Fibroblast of mammary gland (primary cell): ENCODE measurements at places on chromosomes 16 and 17.

DNA sequence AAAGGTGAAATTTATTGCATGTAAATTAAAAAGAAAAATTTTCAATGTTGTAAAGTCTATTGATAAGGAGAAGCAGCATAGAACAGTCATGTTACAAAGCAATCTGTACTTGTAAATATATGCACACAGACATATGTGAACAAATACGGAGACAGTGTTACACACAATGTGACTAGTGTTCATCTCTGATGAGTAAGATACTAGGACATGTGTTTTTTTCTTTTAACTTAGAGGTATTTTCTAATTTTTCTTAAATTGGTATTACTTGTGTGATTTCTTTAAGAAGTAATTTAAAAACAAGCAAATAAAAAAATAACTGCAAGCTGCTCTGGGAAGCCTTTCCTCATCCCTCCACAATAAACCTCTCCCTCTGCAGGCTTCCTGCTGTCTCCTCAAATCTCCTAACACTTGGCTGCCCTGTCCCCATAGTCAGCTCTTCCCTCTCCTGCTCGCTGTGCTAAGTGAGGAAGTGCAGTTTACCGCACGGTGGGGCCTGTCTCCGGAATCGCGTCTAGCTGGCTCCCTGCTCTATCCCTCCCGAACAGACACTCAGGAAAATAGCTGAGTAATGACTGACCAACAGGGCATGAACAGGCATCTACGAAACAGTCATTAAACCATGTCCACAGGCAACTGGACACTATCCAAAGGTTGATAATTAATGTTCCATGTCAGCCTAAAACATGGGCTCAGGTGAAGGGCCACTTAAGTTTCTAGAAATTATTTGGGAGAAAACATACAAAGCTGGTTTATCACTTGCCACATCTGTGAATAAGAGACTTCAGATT lies 35.9 kb downstream of the CMTM4 start:
- DNase-seq = peak; percentile 94

- peak; percentile 67 for DNase-seq
These were observed 10.1 kb upstream of the STAC2 start for GRCh38 chr17:39235555-39236449.

DNA sequence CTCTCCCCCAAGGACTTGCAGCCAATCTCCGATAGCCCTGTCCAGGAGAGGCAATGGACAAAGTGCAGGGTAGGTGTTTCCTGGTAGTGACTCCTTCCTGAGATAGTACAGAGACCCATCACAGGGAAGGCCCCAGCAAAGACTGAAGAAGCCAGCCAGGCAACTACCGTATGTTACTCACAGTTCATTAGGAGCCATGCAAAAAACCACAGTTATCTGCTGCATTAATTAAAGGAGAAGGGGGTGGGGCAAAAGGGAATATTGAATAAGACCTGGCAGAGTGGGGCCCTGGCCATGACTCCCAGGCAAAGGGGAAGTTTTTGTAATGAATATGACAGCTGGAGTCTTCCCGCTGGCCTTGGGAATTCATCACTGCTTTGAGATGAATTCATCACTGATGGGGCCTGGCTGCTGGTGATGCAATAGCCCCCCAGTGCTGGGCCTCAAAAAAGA lies 2.5 kb upstream of the SLC13A2 start:
- no peak for DNase-seq

DNA sequence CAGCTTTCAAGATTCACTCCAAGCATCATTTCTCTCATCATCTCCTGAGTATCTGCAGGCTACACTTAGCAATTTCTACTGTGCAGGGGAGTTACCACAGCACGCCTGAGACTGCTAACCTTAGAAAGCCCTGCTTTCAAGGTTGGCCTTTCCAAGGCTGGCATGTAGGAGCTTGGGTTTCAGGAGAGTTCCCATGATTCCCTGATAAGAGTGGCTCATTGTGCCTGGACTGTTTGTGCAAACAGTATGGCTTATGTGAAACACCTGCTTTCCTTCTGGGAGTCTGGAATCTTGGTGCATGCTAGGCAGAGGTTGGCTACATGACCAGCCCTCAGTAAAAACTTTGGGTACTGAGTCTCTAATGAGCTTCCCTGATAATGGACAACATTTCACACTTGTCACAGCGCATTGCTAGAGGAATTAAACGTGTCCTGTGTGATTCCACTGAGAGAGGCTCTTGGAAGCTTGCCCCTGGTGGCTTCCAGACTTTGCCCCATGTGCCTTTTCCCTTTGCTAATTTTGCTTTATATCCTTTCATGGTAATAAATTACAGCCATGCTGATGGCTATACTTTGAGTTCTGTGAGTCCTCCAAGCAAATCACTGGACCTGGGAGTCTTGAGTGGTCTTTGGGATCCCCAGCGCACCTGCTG lies 19.7 kb upstream of the RGS9 start:
- no peak for DNase-seq

DNA sequence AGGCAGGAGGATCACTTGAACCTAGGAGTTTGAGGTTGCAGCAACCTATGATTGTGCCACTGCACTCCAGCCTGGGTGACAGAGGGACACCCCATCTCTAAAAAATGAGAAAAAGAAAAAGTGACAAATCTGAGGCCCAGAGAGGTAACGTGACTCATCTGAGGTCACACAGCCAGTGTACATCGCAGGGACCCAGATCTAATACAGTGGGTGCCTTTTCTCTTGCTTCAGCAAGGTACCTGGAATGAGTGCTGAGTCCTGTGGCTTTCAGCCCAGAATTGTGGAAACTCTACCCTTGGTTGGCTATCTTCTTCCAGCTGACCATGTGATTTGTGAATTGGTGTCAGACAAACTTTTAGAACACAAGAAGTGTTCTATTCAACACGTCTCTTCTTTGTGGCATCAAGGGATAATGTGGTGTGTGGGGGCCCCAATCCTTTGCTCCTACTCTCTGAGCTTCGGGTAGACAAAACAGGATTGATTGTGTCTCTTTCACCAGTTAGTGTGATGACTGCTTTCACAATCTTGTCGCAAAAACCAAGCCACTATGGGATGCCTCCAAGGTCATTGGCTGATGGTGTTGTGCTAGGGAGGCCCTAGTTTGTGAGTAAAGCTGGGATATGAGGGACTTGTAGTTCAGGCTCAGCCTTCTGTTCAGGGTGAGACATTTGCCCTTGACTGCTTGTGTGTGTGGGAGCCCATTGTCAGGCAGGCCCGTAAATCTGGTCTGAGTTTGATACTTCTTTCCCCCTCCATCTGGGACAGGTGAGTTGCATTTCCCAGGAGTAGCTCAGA lies 71.0 kb downstream of the MSI2 start:
- DNase-seq = no peak

DNA sequence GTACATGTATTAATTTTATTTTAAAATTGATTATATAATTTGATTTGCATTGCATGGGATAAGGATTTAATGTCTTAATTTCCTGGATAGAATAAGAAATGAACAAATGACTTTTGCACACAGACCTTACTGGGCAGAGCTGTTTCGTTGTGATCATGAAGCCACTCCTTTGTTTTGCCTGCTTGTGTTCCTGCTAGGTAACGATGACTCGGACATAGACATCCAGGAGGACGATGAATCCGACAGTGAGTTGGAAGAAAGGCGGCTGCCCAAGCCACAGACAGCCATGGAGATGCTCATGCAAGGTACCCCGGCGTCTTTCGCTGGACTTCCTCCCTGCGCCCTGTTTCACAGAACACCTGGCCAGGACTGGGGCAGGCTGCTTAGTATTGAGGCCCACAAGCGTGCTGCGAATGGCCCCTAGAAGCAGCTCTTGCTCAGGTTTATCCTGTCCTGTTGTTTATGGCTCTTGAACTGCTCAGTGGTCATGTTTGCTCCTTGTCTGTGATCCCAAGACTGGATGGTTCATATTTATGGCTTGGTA lies 29.6 kb downstream of the CLUAP1 start:
- no peak for DNase-seq

GRCh38 chr16:81973737-81974136 lies 37.5 kb downstream of the SDR42E1 start:
- no peak for DNase-seq

DNA sequence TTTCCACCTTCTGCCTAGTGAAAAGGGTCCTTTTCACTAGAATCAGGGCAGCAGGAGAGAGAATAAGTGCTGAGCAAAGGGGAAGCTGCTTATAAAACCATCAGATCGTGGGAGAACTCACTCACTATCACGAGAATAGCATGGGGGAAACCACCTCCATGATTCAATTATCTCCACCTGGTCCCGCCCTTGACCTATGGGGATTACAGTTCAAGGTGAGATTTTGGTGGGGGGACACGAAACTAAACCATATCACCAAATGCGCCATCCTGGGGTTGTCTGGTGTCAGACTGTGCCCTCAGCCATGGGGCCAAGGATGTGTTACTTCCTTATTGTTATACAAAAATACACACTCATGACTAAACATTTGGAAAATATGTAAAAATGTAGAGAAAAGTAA lies 10.4 kb upstream of the KATNB1 start:
- DNase-seq = no peak

- DNase-seq = peak; percentile 23
These were observed 34.8 kb downstream of the UBN1 start for GRCh38 chr16:4882000-4882632.

DNA sequence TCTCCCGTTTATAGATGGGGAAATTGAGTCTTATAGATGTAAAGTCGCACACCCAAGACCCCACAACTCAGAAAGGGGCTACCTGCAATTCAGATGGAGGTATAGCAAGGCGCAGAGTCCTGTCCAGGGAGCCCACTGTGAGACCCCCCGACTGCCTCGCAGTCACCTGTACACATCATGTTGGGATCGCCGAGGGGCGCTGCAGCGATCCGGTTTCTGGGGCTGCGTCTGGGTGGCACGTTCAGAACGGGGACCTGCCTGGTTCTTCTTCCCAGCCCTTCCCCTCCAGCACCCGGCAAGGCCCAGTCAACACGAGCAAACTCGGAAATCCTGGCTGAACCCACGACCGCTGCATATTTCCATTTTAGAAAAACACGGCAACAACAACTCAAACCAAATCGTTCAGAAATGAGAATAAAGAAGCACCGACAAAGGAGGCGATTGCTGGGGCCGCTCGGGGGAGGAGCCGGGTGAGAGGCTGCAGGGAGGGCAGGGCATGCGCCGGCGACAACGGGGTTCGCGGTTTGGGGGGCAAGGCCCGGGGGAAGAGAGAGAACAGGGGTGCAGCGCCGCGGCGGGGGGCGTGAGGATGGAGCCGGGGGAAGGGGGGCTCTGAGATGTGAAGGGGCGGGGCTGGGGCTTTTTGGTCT lies 643 bp downstream of the HSDL1 start:
- DNase-seq = peak; percentile 8

DNA sequence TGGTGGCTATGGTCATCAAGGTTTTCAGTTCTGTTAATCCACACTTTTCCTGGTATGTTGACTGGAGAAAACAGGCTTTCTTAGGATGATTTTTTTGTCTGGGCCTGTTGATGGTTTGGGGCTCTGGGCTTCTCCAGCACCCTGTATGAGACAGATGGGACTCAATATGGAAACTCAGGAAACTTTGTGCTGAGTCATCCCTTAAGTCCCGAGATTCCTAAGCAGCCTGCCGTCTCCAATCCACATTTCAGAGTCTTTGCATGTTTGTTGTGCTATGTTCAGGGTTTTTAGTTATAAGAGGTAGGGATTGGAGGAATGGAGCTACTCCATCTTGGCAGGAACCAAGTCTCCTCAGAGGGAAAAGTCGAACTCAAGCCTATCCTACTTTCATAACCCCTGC lies 253.3 kb upstream of the FOXF1 start:
- DNase-seq = no peak

GRCh38 chr17:83196973-83197880 lies 117.8 kb downstream of the METRNL start:
- peak; percentile 84 for DNase-seq

DNA sequence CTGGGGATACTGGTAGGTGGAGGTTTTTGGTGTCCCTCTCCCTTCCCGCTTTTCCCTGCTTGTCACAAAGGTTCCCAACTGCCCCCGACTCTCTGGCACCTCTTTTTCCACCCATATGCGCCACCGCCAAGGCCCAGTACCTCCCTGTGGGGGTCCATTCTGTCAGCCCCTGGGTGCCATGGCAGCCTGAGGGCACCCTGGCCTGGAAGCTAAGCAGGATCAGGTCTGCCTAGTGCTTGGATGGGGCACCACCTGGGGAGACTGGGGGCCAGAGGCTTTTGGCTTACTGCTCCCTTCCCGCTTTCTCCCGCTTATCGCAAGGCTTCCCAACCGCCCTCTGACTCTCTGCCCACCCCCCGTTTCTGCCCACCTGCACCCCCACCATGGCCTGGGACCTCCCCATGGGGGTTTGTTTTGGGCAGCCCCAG lies 2286.4 kb downstream of the TP53TG3F start:
- DNase-seq = no peak

GRCh38 chr17:82302568-82302963 lies 14.8 kb downstream of the CD7 start:
- DNase-seq = no peak

DNA sequence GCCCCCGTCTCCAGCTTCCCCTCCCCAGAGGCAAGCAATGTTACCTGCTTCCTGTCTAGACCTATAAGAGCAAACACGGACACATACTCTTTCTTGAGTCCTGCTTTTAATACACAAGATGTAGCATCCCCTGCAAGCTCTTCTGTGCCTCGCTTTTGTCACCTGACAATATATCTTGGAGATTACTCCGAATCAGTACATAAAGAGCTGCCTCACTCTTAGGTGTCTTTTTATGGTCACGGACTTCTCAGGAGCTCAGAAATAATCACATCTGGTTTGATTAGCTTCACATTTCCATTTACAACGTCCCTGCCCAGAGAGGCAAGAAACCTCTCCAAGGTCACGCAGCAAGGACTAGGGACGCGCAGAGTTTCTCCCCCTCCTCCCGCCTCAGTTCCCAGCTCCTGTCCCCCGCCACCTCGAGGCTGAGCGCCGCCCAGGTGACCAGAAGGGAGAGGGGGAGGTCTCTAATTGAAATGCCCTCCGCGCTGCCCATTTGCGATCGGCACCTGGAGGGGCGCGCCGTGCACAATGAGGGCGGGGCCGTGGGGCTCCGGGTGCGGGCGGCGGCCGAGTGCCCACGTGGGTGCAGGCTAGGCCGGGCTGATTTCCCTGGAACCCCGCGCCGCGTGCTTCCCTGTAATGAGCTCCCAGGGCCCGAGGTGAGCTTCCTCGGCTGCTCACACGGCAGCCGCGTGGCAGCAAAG lies 13.8 kb upstream of the SEZ6 start:
- DNase-seq = no peak

- no peak for DNase-seq
These were observed 2.6 kb downstream of the AOC3 start for GRCh38 chr17:42853597-42853967.

GRCh38 chr17:80799538-80800480 lies 191.8 kb upstream of the CHMP6 start:
- DNase-seq = no peak

GRCh38 chr17:68514831-68515635 lies 2.8 kb downstream of the PRKAR1A start:
- DNase-seq = peak; percentile 98

DNA sequence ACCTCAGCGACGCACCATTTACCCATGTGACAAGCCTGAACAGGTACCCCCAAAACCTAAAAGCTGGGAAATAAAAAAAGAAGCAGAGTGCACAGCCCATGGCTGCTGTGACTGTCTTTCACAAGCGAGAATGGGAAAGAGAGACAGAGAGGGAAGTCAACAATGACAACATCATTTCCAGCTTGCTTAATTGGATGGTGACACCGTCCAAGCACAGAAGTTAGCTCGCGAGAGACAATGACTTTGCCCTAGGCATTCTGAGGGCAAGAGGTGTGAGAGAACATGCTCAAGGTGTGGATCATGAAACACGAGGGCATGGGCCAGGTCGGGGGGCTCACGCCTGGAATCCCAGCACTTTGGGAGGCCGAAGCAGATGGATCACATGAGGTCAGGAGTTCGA lies 19.3 kb upstream of the NSMCE1 start:
- DNase-seq = no peak

- no peak for DNase-seq
These were observed 3.1 kb downstream of the SEPTIN1 start for GRCh38 chr16:30379158-30379783.

GRCh38 chr16:89093602-89094251 lies at the start of gene ACSF3:
Gene ACSF3 (plus strand): TSS chr16:89093852. CDS start chr16:89100682, 6,830 bp downstream.
- peak; percentile 45 for DNase-seq
